ENCODE measurements at places on chromosomes 7 and 10. TPM values are rescaled to one million over a fixed set of nuclear protein-coding genes. Genes with fewer than 3 reads are reported as not detected.

FAM3C gene
- 119 TPM for total RNA-seq

PNLIPRP3 gene
- not detected for total RNA-seq

TBX20 gene
- 6.4 TPM for total RNA-seq

SRGN gene
- total RNA-seq, result 65.8 TPM

PARD3 gene
- 42.1 TPM for total RNA-seq

ZPBP gene
- not detected for total RNA-seq

TRPV6 gene
- total RNA-seq, result not detected

PALD1 gene
- total RNA-seq, result 0.18 TPM

OR2A42 gene
- not detected for total RNA-seq

THSD7A gene
- 2.5 TPM for total RNA-seq

AGAP3 gene
- 50.2 TPM for total RNA-seq

C10orf90 gene
- 1.1 TPM for total RNA-seq

SPDYE6 gene
- not detected for total RNA-seq

SH2B2 gene
- total RNA-seq, result 4.9 TPM

GIMAP2 gene
- 0.98 TPM for total RNA-seq

DEPP1 gene
- total RNA-seq, result 73.8 TPM

HOXA7 gene
- not detected for total RNA-seq

DHX32 gene
- 20.2 TPM for total RNA-seq

PILRA gene
- total RNA-seq, result 0.27 TPM

CALHM1 gene
- not detected for total RNA-seq

CRHR2 gene
- not detected for total RNA-seq

EDRF1 gene
- 27.2 TPM for total RNA-seq

ASIC3 gene
- total RNA-seq, result not detected

OPALIN gene
- not detected for total RNA-seq

CYP3A4 gene
- total RNA-seq, result not detected

KNDC1 gene
- total RNA-seq, result 0.41 TPM

LRIT1 gene
- total RNA-seq, result not detected

CTNNA3 gene
- total RNA-seq, result not detected

KCND2 gene
- total RNA-seq, result 11.3 TPM

ELN gene
- total RNA-seq, result 101 TPM

LIPJ gene
- total RNA-seq, result 0.09 TPM

MLXIPL gene
- 2.0 TPM for total RNA-seq

SPDYE8 gene
- total RNA-seq, result not detected

SCIN gene
- 0.25 TPM for total RNA-seq

GNG11 gene
- 56.9 TPM for total RNA-seq

SLC29A3 gene
- total RNA-seq, result 1.2 TPM

LIPN gene
- not detected for total RNA-seq

WEE2 gene
- not detected for total RNA-seq

RELN gene
- 7.5 TPM for total RNA-seq

NKX2-3 gene
- total RNA-seq, result not detected

AKR1C2 gene
- total RNA-seq, result 376 TPM

Data from fibroblast of the aortic adventitia (primary cell).